ENCODE measurements at places on chromosomes 3 and 15. TPM values are rescaled to one million over a fixed set of nuclear protein-coding genes. Genes with fewer than 3 reads are reported as not detected.

Gene DIS3L
- 14.5 TPM for total RNA-seq

Gene CD47
- total RNA-seq = 69.6 TPM

Gene AMT
- total RNA-seq = 6.0 TPM

Gene PHC3
- 11.6 TPM for total RNA-seq
